ENCODE measurements at places on chromosomes 16 and 17.

GRCh38 chr16:17532338-17532995 is 61.7 kb upstream of the XYLT1 start:
- DNase-seq: no peak

DNA sequence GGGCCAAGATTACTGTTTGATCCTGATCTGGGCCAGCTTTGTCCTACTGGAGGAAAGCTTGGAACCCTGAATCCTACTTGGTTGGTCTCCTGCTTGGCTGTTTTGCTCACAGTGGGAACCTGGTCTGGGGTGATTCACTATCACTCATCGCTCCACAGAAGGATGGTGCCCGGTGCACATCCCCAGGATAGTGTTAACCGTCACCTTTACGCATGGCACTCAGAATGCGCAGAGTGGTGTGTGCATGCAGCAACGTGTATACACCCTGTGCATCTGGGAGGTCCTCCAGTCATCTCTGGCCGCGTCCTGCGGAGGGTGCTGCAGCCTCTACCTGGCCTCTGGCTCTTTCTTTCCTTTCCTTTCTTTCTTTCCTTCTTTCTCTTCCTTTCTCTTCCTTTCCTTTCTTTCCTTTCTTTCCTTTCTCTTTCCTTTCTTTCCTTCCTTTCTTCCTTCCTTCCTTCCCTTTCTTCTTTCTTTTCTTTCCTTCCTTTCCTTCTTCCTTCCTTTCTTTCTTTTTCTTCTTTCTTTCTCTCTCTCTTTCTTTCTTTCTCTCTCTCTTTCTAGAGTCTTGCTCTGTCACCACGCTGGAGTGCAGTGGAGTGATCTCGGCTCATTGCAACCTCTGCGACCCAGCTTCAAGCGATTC is 13.1 kb downstream of the SOCS3 start:
- no peak for DNase-seq

GRCh38 chr17:54063639-54064038 is 240.9 kb downstream of the KIF2B start:
- no peak for DNase-seq

- DNase-seq: peak; percentile 33
Observed at GRCh38 chr16:85210423-85211169, 98.3 kb upstream of the CIBAR2 start.

DNA sequence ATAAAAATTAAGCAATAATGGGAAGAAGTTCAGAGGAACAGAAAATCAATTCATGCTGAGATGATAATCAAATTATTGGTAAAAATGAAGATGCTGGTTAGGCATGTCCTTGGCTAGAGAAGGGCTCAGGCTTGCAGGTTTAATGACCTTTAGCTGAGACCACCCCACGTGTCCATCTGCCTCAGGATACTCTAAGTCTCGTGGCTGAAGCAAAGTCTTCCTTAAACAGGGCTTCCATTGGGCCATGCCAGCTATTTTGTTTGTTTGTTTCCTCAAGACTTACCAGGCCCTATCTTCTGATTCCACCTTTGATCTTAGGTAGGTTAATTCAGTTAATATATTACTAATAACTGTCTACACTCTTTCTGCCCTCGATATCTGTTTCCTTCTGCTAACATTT is 366.0 kb downstream of the CDH13 start:
- no peak for DNase-seq

GRCh38 chr17:57870283-57870635 is 20.4 kb upstream of the MRPS23 start:
- DNase-seq: no peak

DNA sequence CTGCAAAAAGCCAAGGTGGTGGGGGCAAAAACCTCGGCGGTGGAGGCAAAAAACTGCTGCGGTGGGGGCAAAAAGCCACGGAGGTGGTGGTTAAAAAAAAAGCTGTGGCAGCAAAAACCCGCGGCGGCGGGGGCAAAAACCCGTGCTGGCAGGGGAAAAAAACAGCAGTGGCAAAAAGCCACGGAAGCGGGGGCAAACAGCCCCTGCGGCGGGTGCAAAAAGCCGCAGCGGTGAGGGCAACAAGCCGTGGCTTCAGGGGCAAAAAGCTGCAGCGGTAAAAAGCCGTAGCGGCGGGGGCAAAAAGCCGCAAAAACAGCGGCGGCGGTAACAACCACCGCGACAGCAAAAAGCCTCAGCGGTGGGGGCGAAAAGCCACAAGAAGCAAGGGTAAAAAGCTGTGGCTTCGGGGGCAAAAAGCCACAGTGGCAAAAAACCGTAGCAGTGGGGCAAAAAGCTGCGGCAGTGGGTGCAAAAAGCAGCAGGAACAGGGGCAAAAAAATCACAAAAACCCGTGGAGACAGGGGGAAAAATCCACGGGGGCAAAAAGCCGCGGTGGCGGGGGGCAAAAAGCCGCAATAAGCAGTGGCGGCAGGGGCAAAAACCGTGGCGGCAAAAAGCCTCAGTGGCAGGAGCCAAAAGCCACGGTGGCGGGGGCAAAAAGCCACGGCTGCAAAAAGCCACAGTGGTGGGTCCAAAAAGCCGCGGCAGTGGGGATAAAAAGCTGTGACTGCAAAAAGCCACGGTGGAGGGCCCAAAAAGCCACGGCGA is 193.7 kb downstream of the SHCBP1 start:
- DNase-seq: no peak

- no peak for DNase-seq
Observed at GRCh38 chr16:67537270-67537635, 8.6 kb downstream of the RIPOR1 start.

- DNase-seq: no peak
Observed at GRCh38 chr17:28950752-28951427, 428 bp downstream of the PHF12 start.

DNA sequence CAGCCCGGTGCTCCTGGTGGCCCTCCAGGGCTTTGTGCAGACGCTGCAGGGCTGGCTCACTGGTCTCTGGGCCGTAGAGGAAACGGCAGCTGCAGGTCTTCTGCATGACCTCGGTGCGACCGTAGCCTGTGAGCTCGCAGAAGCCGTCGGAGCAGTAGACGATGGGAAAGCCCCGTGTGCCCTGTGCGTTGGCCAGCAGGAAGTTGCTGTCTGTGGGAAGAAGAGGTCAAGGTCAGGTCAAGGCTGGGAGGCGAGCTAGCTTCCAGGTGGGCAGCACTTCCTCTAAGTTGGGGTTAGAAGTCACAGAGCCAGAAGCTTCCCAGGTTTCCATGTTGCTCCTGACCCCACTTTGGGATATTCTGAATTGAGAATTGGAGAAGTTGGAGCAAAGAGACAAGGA is 2.1 kb downstream of the KCNH4 start:
- DNase-seq: no peak

- DNase-seq: no peak
Observed at GRCh38 chr16:72689851-72690250, 358.1 kb downstream of the ZFHX3 start.

GRCh38 chr17:71978435-71978834 is 142.4 kb upstream of the SOX9 start:
- no peak for DNase-seq

DNA sequence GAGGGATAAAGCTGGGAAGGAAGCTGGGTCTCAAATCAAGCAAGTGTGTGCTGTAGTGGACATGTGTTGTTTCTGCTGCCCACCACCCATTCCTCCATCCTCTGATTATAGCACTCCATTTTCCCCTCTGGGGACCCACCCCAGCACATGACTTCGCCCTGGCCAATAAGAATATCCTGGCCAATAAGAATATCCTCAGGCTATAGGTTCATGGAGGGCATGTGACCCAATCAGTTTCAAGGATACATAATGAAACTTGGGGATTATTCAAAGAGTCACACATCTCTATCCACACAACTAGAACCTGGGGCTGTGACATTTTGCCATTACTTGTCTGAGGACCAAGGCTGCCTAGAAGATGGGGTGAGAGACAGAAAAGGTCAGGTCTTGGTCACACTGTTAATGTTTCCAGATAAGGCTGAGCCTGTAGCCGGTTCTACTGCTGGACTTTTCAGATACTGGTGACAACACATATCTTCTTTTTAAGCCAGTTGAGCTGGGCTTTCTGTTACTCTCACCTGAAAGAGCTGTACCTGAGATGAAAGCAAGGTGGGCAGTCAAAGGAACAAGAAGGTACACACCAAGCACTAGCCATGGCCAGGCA is 33.7 kb downstream of the MYO18A start:
- no peak for DNase-seq

GRCh38 chr17:5354886-5355415 is 64.5 kb downstream of the NUP88 start:
- no peak for DNase-seq

Data from A549 (cell line).